ENCODE measurements at places on chromosomes 12 and 14.

DNA sequence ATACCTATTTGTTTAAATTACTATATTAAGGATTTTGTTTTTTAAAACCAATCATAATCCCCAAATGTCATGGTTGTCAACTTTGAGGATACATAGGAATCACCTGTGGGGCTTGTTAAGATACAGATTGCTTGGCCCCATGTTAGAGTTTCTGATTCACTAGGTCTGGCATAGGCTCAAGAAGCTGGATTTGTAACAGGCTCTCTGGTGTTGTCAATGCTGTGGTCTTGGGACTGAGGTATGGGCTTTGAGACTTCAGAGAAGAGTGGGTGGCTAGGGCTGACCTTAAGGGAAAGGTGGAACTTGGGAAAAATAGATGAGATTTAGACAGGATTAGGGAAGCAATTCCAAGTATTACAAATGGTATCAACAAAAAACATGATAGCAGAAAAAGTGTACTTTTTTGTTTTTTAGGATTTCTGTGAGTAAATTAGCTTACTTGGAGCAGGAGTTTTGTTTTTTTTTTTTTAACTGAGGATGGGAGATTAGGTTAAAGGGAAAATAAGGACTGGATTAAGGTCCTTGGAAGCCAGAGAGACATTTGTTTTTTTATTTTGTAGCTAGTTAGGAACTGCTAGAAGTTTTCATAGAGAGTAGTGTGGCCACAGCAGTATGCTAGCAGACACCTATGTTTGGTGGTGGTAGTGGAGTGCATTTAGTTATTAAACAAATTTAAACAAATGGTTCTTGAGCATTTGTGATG, 88.6 kb downstream of the RAD51B start:
- DNase-seq = no peak

- no peak for DNase-seq
These were observed 98.6 kb downstream of the PELI2 start for GRCh38 chr14:56216626-56217379.

DNA sequence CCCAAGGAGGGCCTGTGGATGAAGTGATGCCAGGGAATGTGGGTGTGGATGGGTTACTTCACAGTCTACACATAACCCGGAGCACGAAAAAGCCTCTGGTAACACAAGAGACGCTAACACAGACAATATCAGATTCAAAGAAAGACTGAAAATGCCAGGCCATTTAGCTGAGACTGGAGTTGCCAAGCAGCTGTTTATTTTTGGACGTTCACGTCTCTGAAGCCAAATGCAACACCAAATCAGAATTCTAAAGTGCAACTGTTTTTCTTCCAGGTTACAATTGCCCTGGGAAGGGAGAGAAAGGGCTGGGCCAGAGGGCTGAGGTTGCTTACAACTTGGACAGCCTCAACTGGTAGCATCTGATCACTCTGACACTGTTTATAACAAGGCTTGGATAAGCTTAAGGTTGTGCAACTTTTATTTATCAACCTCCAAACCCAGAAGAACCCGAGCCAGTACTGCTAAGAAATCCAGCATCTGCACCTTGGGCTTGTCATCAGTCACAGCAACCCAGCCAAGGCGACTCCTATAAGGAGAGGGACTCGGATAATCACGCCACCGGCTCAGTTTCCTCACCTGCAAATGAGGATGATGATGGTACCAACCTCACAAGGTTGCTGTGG, 24.8 kb downstream of the NUAK1 start:
- no peak for DNase-seq

- no peak for DNase-seq
These were observed 37.0 kb downstream of the WASHC3 start for GRCh38 chr12:102024765-102025164.

- no peak for DNase-seq
These were observed 29.1 kb upstream of the PZP start for GRCh38 chr12:9237286-9237685.

GRCh38 chr12:110775997-110776396, 33.3 kb upstream of the PPP1CC start:
- DNase-seq = no peak

DNA sequence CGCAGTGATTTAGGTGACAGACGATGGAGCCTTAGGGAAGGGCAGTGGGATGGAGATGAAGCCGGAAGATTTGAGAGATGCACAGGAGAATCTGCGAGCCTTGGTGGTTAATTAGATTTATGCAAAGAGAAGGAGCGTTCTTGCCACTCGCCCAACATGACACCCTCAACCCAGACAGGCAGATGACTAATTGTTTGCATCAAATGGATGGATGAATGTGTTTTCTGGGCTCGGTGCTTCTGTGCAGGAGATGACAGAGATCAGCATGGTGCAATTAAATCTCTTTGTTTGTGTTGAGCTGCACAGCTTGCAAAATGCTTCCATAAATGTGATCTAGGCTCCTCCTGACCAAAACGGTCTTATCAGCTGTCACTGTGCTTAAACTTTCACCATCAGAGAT, 202.3 kb upstream of the PRMT8 start:
- no peak for DNase-seq

- DNase-seq = no peak
These were observed 954 bp upstream of the SLC39A2 start for GRCh38 chr14:20998139-20998538.

DNA sequence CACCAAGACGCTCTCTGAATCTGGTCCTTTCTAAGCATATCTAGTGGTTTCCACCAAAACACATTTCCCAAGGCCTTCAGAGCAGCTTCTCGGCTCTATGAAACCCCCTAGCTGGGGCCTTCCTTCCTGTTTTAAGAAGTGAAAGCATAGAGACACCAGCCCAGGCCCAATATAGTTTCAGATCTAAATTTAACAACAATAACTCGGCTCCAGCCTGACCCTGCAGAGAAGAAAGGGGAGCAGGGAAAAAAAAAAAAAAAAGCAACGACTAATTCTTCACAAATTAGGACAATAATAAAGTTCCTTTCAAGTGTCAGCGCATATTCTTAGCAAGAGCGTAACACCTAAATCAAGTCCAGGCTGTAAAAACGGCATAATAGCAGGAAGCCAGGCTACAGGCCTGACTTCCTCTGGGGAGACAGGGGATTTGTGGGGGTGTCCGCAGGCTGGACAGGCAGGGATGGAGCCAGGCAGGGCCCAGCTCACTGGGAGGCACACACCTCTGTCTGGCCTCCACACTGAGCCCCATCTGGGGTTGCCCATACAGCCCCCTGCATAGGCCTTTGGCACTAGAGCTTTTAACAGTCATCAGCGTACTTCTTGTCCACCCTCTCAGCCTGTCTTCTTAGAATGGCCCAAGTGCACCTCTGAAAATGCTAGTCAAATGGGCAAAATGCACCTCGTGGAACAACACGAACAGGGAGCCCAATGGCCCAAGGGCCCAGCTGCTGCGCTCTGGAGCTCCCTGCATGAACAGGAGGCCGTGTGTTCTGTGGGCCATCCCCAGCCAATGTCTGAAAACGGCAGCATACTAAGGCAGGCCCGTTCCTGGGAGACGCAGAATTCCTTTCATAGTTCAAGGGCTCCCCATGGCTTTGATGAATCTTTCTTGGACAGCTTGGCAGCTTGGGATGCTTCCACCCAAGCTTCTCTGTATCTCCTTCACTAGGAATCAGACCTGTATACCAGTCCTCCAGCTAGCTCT, 772.9 kb downstream of the MED13L start:
- DNase-seq = no peak

DNA sequence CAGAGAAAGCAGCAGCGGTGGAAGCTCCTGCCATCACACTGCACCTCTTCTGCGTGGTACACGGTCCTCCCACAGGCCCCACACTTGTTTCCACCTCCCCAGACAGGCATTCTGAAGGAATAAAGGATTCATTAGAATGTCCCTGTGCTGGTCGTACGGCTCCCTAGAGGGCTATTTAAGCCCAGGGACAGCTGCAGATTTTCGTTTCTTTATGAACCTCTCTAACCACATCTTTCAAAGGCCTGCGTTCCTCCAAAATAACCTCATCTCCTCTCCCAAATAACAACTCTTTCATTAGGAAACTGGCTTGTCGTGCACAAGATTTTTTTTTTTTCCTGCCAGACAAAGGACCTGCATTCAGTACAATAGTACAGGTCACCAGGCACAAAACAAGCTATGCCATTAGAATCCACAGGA, 12.7 kb downstream of the CSRP2 start:
- no peak for DNase-seq

DNA sequence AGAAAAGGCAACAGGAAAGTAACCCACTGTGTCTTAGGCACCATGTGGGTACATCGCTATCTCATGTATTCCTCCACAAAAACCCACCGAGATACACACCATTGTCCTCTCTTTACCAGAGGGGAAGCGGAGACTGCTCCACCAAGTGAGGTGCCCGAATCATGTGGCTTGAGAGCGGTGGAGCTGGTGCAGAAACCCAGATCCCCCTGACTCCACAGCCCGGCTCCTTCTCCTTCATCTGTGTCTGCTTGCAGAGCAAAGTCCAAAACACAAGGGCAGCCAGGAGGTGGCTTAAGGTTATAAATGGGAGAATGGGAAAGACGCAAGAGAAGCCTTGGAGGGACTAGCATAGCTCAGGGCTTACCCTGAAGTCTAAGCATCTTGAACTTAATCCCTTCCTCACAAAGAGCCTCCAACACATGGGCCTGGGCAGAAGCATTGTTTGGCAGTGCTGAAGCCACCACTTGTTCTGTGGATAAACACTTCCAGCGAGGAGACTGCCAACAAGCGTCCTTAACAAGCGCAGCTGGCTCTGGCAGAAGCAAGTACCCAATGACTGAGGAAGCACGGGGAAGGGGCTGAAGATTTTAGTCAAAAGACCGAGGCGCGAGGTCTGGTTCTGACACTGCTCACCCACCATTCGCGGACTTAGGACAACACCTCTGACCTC, 83.0 kb downstream of the TTC7B start:
- no peak for DNase-seq

GRCh38 chr14:51735851-51736250, 84.1 kb downstream of the FRMD6 start:
- no peak for DNase-seq

GRCh38 chr14:76832503-76832988, 6.3 kb downstream of the LRRC74A start:
- DNase-seq = no peak

DNA sequence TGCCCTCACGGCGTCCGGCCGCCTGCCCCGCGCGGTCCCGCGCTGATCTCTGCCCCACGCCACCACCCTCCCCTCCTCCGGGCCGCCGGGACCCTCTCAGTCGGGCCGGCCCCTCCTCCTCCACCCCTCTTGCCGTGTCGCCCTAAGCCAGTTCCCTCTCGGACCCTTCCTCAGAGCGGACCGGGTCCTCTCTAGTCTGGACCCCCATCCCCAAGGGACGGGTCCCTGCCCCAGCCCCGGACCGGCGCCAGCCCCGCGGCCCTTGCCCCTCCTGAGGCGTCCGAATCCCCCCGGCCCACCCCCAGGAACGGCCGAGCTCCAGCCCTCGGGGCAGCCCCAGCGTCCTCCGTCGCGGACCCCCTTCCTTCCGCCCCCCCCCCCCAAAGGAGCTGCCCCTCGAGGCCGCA, 485 bp downstream of the PPP4R4 start:
- DNase-seq = no peak

GRCh38 chr14:106490442-106490841, 964.1 kb downstream of the TMEM121 start:
- DNase-seq = no peak

DNA sequence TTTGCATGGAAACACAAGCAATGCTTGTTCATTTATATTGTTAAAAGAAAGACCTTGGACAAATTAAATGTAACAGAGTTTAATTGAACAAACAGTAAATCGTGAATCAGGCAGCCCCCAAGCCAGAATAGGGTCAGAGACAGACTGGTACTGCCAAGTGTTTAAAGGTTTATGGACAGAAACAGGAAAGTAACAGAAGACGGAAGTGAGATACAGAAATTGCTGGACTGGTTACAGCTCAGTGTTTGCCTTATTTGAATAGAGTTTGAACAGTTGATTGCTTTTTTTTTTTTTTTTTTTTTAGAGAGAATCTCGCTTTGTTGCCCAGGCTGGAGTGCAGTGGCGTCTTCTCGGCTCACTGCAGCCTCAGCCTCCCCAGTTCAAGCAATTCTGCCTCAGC, 50.3 kb downstream of the DAO start:
- no peak for DNase-seq

- DNase-seq = no peak
These were observed 9.5 kb upstream of the SP7 start for GRCh38 chr12:53345486-53346188.

- DNase-seq = no peak
These were observed 27.0 kb upstream of the TMEM260 start for GRCh38 chr14:56552615-56553014.
